Muscle of back (tissue), 13 donors: ENCODE measurements at places on chromosomes 3 and 15. TPM values are rescaled to one million over a fixed set of nuclear protein-coding genes. Genes with fewer than 3 reads are reported as not detected.

TMC3 gene
- polyA plus RNA-seq, result 0.17 TPM

GOLGA8K gene
- polyA plus RNA-seq, result 0.92 TPM

DNA sequence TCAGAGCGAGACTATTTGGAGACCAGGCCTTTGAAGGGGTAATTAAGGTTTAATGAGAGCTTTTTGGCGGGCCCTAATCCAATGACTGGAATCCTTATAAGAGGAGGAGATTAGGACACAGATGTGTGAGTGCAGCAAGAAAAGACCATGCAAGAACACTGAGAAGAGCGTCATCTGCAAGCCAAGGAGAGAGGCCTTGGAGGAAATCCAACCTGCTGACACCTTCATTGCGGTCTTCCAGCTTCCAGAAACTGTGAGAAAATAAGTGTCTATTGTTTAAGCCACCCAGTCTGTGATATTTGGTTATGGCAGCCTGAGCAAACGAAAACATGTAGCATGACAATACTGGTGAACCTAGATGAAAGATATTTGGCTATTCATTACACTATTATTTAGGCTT lies 23.0 kb upstream of the MUSTN1 start:
- DNase-seq, result no peak

DNA sequence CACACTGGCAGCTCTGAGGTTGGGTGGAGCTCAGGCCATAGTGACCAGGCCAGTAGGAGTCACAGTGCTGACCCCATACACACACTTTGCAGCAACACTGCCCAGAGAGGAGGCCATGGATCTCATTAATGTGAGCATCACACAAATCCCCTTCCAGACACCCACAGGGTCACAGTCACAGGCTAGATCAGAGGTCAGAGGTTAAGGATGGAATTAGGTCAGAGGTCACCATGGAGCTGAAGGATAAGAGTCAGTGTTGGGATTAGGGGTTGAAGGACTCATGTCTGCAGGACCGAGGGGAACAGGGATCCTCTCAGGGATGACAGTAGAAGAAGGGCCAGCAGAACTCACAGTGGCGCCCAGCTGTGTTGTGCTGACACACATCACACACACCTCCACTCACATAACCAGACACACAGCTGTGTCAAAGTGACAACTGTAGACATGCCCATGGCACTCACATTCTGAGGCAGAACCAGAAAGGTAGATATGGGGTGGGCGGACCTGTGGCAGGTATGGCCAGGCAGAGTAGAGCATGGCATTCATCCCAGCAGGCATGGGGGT lies 12.7 kb downstream of the CCDC71 start:
- no peak for DNase-seq

- peak; percentile 24 for DNase-seq
Measured at GRCh38 chr15:77589839-77590238, 42.9 kb downstream of the LINGO1 start.

DNA sequence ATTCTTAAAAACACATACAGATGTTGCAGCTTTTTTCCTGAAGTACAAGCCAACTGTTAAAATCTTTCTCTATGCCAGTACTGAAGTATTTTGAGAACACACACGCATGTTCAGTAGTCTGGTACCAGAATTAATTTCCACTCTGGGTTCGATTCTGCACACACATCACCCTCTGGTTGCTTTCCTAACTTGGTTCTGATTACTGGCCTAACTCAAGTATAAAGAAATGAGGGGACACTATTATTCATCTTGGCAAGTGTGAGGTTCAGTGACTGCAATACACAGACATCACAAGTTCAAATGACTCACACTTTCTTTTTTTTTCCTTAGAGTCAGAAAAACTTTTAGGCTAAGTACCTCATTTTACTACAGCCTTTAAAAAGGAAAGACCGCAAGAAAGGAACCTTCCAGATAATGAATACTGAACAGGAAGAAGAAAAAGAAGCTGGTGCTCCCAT lies 37.4 kb upstream of the LDHAL6B start:
- peak; percentile 57 for DNase-seq

GRCh38 chr15:98548139-98548971 lies 100.0 kb upstream of the IGF1R start:
- peak; percentile 79 for DNase-seq

DNA sequence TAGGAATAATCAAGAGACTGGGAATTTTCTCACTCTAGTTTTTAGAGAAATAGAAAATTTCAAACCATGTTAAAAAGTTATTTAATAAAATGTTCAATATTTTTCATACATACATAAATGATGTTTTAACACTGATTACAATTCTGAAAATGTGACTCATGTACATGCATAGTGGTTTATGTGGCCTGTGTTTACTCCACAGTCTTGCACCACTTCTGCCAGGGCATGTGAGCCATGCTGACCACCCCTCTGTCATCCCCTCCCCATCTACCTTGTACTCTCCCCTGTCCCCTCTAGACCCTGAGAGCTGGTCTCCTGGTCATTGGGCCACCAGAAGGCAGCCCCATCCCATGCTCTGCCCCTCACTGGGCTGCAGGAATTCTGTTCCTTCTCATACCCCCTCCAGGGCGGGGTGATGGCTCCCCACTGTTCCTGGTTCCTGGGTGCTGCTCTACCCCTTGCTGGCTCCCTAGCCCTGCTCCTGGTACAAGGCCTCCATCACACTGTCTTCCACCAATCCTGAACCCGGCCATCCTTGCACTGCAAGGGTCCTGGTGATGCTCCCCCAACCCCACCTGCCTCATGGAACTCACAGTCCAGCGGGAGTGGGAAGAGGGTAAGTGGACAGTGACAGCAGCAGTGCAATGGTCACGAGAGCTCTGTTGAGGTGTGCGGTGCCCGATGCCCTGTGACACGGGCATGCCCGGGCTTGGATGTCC lies 24.2 kb upstream of the SLC41A3 start:
- DNase-seq, result no peak

DNA sequence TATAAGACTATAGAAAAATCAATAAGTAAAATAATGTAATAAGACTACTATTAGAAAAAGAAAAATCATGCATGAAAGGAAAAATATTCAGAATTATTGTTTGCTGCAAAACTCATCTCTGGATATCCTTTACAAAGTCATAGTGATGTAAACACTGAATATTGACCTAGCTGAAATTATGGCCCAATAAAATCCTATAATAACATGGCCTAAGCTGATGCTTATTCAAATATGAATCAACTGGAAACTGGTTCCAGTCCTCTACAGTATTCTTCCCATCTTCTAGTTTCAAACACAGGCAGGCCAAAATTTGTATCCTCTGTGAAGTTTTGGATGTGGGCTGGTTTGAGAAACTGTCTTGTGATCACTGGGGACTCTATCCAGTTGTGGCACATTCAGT lies 134.5 kb downstream of the CNTN3 start:
- no peak for DNase-seq

FAM162A gene
- polyA plus RNA-seq, result 34.0 TPM

RFTN1 gene
- polyA plus RNA-seq, result 16.4 TPM

RNU5B-1 gene
- polyA plus RNA-seq, result not detected

DNA sequence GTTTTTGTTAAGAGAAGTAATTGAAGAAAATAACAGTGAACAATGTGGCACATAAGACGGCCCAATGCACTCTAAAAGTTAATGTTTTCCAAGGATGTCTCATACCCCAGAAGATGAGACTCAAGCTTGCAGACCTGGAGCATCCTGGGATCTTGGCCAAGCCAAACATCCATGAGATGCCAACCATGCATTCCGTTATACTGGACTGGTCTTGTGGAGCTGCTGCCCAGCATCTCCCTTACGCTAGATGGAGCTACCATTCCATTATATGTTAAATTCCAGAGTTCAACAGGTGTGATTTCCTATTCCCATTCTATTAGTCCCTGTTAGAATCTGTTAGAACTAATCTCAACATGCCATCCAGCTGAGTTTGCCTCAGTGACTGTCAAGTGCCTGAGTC lies 181.8 kb downstream of the PDCD6IP start:
- peak; percentile 67 for DNase-seq

GLDN gene
- 0.29 TPM for polyA plus RNA-seq

GRCh38 chr3:177932750-177933660 lies 603.2 kb upstream of the KCNMB2 start:
- DNase-seq, result no peak

DNA sequence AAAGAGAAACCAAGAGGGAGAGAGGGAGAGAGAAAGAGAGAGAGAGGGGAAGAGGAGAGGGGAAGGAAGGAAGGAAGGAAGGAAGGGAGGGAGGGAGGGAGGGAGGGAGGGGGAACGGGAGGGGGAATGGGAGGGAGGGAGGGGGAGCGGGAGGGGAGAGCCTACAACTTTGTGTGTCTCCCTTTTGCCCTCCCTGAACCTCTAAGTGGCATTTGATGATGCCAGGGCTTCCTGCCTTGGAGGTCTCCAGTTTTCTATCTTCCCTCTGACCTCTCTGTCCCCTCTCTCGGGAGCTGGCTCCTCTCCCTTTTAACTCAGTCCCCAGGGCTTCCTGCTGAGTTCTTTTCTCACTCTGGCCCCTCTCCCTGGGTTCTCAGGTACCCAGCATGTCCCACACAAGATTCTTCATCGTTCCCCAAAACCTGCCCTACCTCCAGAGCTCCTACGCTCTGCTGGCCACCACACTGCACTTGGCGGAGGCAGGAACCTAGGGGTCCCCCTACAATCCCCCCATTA lies 12.5 kb upstream of the FAM174B start:
- DNase-seq, result no peak

CEMIP gene
- polyA plus RNA-seq, result 0.94 TPM

GRCh38 chr3:31614162-31614921 lies 81.6 kb downstream of the STT3B start:
- no peak for DNase-seq

- no peak for DNase-seq
Measured at GRCh38 chr15:33424025-33424424, 113.3 kb downstream of the RYR3 start.

SOX14 gene
- polyA plus RNA-seq, result not detected

DNA sequence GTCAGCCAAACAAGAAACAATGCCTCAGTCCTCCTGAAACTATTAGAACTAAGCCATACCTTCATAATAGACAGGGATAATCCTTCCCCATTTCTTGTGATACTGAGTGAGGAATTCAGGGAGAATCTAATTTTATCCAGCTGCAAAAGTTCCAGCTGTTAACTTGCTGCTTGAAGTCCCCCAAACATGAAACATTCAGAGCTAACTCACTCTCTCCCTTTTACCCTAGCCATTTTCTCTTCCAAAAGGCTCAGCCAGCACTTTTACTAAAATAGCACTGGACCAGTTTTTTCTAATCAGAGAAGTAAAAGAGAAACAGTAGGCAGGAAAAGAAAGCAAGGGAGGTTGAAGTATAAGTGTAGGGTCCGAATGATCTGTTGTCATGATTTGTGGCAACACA lies 268.1 kb downstream of the TAFA4 start:
- DNase-seq, result peak; percentile 20

- no peak for DNase-seq
Measured at GRCh38 chr3:59515966-59516365, 466.1 kb upstream of the CFAP20DC start.

ATP13A4 gene
- 1.3 TPM for polyA plus RNA-seq

GRCh38 chr3:51379301-51379700 lies 5.8 kb upstream of the MANF start:
- peak; percentile 32 for DNase-seq

DNA sequence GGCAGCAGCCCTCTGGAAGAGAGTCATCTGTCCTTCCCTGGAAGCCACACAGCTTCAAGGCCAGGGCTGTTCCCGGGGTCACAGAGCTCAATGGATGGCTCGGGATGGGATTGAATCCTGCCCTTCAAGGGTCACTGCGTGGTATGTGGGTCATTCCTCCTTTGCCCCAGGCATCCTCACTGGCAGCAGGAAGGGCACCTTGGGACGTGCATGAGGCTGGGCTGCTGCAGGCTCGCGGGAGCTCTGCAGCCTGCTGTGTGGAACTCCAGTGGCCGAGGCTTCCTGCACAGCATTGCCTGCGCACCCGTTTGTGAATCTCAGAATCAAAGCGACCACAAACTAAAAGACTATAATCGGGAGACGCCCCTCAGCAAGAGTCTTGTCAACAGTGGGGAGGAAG lies 60.7 kb downstream of the PCSK6 start:
- DNase-seq, result no peak

- DNase-seq, result peak; percentile 36
Measured at GRCh38 chr3:59766200-59766872, 716.5 kb upstream of the CFAP20DC start.

GRCh38 chr3:102225407-102226132 lies 209.2 kb upstream of the ZPLD1 start:
- DNase-seq, result peak; percentile 58

GRCh38 chr3:119774444-119774843 lies 7.5 kb upstream of the NR1I2 start:
- peak; percentile 0 for DNase-seq
